Brain microvascular endothelial cell (primary cell): ENCODE measurements at places on chromosomes 3 and 15.

GRCh38 chr3:41502481-41502880, 303.2 kb downstream of the CTNNB1 start:
- DNase-seq, result no peak

DNA sequence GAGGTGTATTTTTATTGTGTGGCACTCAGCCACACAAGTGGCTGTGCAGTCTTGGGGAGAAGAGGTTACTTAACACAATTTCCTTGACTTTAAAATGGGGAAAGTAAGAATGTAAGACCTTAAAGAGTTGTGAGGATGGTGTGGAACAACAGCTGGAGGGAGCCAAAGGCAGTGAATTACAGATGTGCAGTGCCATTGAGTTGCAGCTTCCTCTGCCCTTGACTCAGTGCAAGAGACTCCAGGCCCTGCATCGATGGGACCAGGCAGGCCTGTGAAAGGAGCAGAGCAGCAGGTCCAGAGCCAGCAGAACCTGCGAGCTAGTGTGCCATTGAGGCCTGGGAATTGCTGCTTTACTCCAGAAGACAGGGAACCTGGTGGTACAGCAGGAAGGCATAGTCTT, 27.2 kb downstream of the EEFSEC start:
- no peak for DNase-seq

GRCh38 chr15:60679256-60679655, 200.3 kb upstream of the ICE2 start:
- no peak for DNase-seq

DNA sequence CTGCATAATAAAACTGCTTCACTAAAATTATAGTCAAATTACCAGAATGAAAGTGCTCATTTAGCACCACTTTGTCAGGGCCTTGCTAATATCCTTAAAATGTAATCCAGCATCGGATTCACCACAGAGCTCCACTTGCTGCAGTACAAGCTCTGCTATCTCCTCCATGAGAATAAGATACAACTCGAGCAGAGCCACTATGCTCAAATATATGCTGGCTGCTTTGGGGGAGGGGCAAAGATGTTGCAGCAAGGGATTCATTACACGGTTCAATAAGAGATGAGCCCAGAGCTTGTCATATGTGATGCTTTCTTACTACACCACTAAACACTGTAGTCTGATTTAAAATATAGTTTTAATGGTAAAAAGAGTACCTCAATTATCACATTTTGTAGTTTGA, 72.2 kb downstream of the DLG1 start:
- DNase-seq, result no peak

GRCh38 chr3:82353306-82354171, 592.1 kb upstream of the GBE1 start:
- no peak for DNase-seq

- no peak for DNase-seq
Measured at GRCh38 chr3:58105196-58105595, 97.0 kb downstream of the FLNB start.
